Renal cortical epithelial cell (primary cell): ENCODE measurements at places on chromosomes 4 and X.

- DNase-seq, result peak; percentile 21
Observed at GRCh38 chr4:152451496-152451895, 84.4 kb downstream of the FBXW7 start.

DNA sequence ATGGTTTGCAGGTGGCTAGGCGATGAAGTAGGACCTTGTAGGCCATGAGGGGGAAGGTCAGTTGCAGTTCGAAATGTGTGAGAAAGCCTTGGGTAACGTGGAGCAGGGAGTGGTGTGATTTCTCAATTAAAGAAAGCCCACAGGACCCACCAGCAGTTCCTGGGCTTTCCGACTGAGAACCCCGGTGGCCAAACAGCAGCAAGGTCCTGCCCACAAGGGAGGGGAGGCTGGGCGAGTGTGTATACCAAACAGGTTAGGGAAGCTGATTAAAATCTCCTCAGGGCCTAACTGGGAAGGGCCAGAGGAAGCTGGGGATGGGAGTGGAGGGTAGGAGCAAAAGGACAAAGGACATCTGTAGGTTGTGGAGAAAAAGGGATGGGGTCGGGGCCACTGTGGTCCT is 2.4 kb downstream of the ATP6AP1 start:
- DNase-seq, result no peak

- peak; percentile 71 for DNase-seq
Observed at GRCh38 chr4:89572224-89572858, 264.6 kb downstream of the SNCA start.

DNA sequence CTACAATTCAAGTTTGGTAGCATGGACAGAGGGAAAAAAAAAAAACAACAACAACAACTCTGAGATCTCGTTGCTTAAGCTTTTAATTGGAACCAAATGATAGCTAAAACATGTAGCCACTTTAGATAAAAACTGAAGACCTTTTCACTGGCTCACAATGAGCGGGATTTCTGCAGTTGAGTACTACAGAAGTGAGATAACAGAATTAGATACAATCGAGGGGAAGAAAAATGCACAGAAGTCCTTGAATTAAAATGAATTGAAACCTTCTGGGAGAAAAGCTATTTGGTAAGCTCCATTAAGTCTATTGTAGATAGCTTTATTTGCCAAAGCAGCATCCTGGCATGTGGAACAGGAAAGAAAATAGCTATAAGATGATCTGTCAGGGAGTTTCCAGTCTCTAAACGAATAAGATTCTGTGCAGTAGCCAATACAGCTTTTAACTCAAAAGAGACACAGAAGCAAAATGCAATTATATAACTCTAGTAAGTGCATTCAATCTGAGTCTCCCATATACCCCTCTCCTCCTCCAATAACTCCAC is 248.5 kb downstream of the ENOX2 start:
- DNase-seq, result peak; percentile 12
